ENCODE measurements at places on chromosomes 12 and 14. TPM values are rescaled to one million over a fixed set of nuclear protein-coding genes. Genes with fewer than 3 reads are reported as not detected.

DNA sequence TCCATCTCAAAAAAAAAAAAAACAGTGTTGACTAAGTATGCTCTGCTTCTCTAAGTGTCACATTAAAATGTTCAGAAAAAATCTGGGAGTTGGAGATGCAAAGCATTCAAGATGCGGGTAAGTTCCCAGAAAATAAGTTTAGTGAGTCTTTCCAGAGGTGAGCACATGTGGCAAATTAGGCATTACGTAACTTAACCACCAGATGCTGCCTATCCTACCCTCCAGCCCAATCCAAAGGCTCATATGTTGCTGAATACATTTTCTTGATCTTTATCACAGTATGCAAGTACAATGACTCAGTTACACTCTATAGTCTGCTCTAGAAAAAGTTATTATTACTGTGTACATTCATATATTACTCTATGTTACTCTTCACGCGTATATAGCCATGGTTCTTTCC lies 3.6 kb downstream of the SLC2A14 start:
- no peak for DNase-seq

The HOXC12 gene
- total RNA-seq: 5.1 TPM

The RND1 gene
- 0.44 TPM for total RNA-seq

DNA sequence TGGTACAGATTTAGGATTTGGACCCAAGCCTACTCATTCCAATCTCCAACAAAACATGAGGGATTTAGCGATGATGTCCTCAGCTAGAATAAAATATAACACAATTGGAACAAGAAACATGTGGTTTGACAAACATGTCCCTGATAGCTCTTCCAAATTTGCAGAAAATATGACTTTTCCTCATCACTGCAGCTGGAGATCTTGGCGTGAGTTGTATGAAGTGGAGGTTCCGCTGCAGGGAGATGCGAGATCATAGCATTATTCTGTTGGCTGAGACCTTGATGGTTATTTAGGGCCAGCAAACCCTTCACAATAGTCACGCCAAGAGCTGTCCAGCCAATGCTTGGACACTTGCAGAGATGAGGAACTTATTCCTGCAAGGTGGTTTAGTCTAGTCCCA lies 413.4 kb upstream of the TBX3 start:
- no peak for DNase-seq

DNA sequence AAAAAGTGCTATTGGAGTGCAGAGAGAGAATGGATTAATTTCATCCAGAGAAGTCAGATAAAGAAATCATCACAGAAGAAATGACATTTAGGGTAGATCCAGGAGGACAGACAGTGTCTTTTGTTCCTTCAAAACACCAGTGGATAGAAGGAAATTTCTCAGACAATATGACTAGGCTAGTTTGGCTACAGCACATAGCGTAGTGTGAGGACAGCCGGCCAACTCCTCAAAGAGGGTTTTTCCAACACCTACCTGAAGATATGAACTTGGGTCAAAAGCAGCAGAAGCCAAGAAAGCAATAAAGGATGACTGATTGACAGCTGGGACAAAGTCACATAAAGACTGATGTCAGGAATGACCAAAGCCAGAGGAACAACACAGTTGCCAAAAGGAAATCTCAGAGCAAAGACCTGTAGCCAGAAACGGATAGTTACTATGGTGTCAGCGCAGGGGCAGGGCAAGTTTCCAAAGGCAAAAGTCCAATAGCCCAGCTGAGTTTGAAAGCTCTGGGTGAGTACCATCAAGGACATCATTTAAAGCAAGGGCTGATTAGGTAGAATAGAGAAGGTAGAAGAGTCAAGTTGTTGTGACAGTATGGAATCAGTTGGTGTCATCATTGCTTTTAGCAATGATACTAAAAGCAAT lies 58.7 kb upstream of the PDE3A start:
- no peak for DNase-seq

The PLBD1 gene
- 37.8 TPM for total RNA-seq
